ENCODE measurements at places on chromosomes 11 and 22.

- H3K27ac ChIP-seq, result no peak overlapping the region
- no peaks in the 10 kb centered on the region for H3K36me3 ChIP-seq
- no peak overlapping the region for H3K4me3 ChIP-seq
- DNase-seq, result no peak
- no peaks in the 10 kb centered on the region for H3K27me3 ChIP-seq
These were observed 448.0 kb upstream of the FAT3 start for GRCh38 chr11:91776655-91777054.

DNA sequence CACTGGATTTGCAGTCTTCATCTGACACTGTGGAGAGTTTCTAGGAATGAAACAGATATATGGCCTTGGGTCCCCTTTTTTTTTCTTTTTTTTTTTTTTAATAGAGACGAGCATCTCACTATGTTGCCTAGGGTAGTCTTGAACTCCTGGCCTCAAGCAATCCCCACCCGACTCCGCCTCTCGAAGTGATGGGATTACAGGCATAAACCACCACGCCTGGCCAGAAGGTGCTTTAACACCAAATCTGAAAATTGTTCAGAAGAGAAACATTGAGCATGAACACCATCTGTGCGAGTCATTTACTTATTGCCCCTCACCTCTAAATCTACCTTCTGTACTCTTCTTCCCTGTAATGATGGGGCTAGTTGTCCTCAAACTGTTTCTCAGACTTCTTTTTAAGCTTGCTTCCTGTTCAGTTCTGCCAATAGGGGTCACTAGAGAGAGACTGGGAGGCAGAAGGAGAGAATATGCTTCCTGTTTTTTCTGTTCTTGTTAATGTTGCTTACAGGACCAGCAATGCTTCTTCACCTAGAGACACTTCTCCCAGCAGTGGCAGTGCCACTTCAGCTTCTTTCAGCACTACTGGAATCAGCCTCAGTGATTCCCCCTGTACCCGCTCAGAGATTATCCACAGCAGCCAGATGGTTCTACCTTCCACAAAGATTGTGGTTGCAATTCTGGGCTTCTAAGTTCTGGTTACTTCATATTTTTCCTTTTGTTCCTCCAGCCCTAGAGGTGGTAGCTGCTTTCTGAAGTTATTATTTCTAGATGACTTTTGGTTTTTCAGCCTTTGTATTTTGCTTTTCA lies 20.8 kb upstream of the ZBED5 start:
- no peaks in the 10 kb centered on the region for H3K4me1 ChIP-seq
- no peak for DNase-seq
- no peak overlapping the region for H3K27ac ChIP-seq

GRCh38 chr11:26937386-26937785 lies 56.5 kb upstream of the FIBIN start:
- DNase-seq, result no peak
- H3K36me3 ChIP-seq, result no peaks in the 10 kb centered on the region
- H3K27me3 ChIP-seq, result no peaks in the 10 kb centered on the region
- no peak overlapping the region for H3K4me3 ChIP-seq

DNA sequence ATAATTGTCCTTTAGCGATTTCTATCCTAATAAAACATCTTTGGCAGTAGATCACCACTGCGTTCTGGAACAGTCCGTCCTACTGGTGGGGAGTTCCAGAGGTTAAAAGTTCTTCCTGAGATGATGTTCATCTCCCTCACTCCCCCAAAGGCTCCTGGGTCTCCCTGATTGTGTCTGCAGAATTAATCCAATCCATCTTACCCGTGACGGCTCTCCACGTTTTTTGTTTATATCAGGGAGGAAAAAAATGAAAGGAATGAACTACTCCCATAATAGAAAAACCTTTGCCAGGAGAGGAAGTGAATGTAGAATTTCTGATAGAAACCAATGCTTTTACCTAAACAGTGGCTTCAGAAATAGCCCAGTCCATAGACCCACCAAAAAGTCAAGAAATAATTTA lies 81.6 kb downstream of the LARGE1 start:
- H3K36me3 ChIP-seq, result no peaks in the 10 kb centered on the region
- no peak for DNase-seq
- H3K27ac ChIP-seq, result no peak overlapping the region
- no peaks in the 10 kb centered on the region for H3K27me3 ChIP-seq
- no peak overlapping the region for H3K4me3 ChIP-seq
- H3K4me1 ChIP-seq, result peaks cover 18% of the 10 kb centered on the region

DNA sequence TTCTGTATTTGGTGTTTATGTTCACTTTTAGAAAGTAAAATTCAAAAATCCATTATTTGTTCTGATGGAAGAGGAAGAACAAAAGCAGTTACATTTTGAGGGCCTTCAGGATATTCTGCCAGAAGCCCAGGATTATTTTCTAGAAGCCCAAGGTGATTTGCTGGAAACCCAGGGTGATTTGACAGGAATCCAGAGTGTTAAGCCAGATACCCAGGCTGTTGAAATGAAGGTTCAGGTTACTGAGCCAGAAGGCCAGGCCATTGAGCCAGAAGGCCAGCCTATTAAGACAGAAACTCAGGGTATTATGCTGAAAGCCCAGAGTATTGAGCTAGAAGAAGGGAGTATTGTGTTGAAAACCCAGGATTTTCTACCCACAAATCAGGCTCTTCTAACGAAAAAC lies 33.1 kb downstream of the CCDC15 start:
- H3K4me3 ChIP-seq, result no peak overlapping the region
- H3K36me3 ChIP-seq, result peaks cover 50% of the 10 kb centered on the region
- H3K27me3 ChIP-seq, result peaks cover 3% of the 10 kb centered on the region
- H3K27ac ChIP-seq, result no peak overlapping the region
- H3K4me1 ChIP-seq, result no peaks in the 10 kb centered on the region

DNA sequence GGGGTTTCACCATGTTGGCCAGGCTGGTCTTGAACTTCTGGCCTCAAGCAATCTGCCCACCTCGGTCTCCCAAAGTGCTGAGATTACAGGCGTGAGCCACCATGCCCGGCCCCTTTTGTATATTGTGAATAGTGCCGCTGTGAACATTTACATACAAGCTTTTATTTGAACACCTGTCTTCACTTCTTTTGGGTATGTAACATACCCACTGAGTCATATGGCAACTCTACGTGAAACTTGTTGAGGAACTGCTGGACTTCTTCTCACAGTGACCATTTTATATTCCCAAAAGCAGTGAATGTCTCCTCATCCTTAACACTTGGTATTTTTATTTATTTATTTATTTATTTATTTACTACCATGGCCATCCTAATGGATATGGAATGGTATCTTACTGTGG lies 3.9 kb upstream of the SCT start:
- peaks cover 45% of the 10 kb centered on the region for H3K27me3 ChIP-seq
- peaks cover 30% of the 10 kb centered on the region for H3K4me1 ChIP-seq
- no peak overlapping the region for H3K27ac ChIP-seq

DNA sequence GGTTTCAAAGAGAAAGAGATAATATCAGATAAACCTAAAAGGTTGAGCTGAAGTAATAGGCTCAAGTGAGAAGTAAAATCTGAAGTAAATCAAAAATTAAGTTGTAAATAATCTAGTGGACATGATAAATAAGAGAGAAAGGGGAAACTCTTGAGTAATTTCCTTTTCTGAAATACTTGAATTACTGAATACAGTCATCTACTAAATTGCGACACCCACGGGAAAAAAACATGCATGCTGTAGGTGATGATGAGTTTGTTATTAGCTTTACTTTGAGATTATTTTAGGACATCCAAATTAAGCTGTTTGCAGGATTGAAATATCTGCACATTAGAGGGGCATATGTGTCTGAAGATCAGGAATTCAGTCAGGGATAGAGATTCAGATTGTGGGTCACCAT lies 50.0 kb upstream of the CARD18 start:
- H3K4me3 ChIP-seq, result no peak overlapping the region
- H3K27me3 ChIP-seq, result peaks cover 5% of the 10 kb centered on the region
- H3K4me1 ChIP-seq, result no peaks in the 10 kb centered on the region
- no peaks in the 10 kb centered on the region for H3K36me3 ChIP-seq
- no peak overlapping the region for H3K27ac ChIP-seq

- peaks cover 81% of the 10 kb centered on the region for H3K36me3 ChIP-seq
These were observed 9.6 kb downstream of the WT1 start for GRCh38 chr11:32425761-32426160.

- DNase-seq, result no peak
- H3K27ac ChIP-seq, result no peak overlapping the region
- peaks cover 37% of the 10 kb centered on the region for H3K4me1 ChIP-seq
- H3K4me3 ChIP-seq, result peak overlapping the region; percentile 61
- H3K36me3 ChIP-seq, result no peaks in the 10 kb centered on the region
- peaks cover 21% of the 10 kb centered on the region for H3K27me3 ChIP-seq
These were observed 53.3 kb downstream of the WNT11 start for GRCh38 chr11:76152741-76153570.

GRCh38 chr11:356610-357009 lies 12.7 kb upstream of the B4GALNT4 start:
- no peak overlapping the region for H3K4me3 ChIP-seq
- peaks cover 33% of the 10 kb centered on the region for H3K4me1 ChIP-seq
- no peak overlapping the region for H3K27ac ChIP-seq
- peaks cover under 1% of the 10 kb centered on the region for H3K27me3 ChIP-seq
- H3K36me3 ChIP-seq, result no peaks in the 10 kb centered on the region

- H3K36me3 ChIP-seq, result peaks cover 28% of the 10 kb centered on the region
- no peaks in the 10 kb centered on the region for H3K4me1 ChIP-seq
- no peaks in the 10 kb centered on the region for H3K27me3 ChIP-seq
- H3K4me3 ChIP-seq, result no peak overlapping the region
These were observed 115.6 kb downstream of the CSTPP1 start for GRCh38 chr11:47052165-47052564.

DNA sequence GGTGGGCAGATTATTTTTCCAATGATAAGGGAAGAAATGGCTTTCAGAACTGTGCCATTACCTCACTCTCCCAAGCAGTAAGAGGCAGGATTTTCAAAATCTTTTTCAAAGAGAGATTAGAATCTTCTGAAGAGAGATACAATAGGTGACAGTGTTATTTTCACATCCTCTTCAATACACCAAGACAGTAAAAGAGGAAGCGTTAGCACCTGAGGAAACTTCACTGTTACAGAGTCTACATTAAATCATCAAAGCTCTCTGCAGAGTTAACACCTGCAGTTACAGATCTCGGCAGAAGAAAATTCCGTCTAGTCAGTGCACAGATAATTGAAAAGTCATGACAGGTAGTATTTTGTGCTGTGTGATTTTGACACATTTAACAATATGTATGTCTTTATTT lies 144.9 kb downstream of the PGR start:
- H3K4me1 ChIP-seq, result no peaks in the 10 kb centered on the region
- no peak for DNase-seq
- no peak overlapping the region for H3K4me3 ChIP-seq
- no peak overlapping the region for H3K27ac ChIP-seq
- peaks cover 5% of the 10 kb centered on the region for H3K36me3 ChIP-seq

DNA sequence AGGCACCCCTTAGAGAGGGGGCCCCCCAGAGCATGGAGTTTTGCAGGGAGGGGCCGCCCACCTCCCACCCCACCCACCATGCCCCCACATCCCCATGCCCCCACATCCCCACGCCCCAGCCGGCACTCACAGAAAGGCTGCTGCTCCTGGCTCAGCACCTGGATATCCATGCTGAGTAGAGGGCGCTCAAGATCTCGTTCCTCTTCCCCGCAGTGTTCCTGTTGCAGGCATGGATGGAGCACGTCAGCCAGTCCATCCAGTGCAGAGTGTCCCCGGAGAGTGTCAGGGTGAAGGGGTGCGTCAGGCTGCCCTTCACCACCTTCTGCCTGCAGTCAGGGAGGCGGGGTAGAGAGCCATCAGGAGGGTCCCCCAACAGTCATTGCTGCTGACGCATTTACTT lies 156.2 kb downstream of the CRYBB2 start:
- no peak overlapping the region for H3K27ac ChIP-seq
- H3K4me3 ChIP-seq, result no peak overlapping the region
- peaks cover 4% of the 10 kb centered on the region for H3K4me1 ChIP-seq
- H3K36me3 ChIP-seq, result peaks cover 68% of the 10 kb centered on the region
- H3K27me3 ChIP-seq, result peaks cover 17% of the 10 kb centered on the region

DNA sequence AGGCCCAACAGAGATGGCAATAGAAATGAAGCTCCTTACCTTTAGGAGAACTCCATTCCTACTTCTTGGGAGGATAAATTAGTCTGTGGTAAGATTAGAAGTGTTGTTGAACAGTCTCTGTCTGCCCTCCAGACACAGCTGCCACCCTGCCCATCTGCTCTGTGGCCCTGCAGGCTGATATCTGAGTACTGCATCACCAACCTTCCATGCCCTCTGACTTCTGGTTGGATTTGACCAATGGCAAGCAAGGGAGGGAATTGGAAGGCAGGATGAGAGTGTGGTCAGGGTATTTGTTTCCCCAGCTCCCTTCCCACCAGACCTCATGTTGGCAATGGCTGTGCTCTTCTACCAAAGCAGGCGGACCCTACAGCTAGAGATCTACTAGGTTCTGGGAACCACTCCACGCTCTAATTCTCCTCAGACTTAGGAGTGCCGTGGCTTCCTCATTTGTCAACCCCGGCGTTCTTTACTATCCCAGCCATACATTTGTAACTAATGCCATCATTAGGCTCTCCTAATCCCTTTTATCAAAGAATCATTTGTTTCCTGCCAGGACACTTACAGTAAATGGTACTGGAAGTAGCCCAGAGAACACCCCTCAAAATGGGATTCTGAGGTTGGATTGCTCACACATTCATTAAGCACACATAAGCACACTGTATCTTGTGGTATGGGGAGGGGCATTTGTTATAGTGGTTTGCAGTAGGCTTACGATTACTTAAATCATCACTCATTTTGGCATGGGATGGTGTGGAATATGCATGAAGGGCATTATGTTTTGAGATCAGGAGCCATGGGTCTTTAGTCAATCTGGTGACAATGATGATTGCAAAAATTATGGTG lies 35.4 kb upstream of the CD44 start:
- H3K4me1 ChIP-seq, result peaks cover 8% of the 10 kb centered on the region
- H3K27me3 ChIP-seq, result peaks cover 8% of the 10 kb centered on the region
- no peak for DNase-seq
- no peaks in the 10 kb centered on the region for H3K36me3 ChIP-seq

DNA sequence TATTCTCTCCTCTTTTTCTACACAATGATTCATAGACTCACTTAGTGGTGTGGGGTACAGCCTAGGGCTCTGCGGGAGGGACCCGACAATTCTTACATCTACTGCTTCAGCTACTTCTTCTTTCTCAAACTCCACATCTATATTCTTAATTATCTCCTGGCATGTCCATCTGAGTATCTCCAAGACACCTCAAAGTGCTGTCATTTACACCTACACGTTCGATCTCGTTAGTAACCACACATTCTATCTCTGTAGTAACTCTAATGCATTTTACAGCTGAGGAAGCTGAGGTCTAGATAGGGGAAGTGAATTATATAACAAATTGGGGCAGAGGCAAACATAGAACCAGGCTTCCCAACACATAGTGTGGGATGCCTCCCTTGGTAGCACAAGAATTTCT lies 27.7 kb upstream of the RRM1 start:
- no peak for DNase-seq
- H3K27me3 ChIP-seq, result no peaks in the 10 kb centered on the region
- no peak overlapping the region for H3K27ac ChIP-seq
- no peaks in the 10 kb centered on the region for H3K36me3 ChIP-seq

DNA sequence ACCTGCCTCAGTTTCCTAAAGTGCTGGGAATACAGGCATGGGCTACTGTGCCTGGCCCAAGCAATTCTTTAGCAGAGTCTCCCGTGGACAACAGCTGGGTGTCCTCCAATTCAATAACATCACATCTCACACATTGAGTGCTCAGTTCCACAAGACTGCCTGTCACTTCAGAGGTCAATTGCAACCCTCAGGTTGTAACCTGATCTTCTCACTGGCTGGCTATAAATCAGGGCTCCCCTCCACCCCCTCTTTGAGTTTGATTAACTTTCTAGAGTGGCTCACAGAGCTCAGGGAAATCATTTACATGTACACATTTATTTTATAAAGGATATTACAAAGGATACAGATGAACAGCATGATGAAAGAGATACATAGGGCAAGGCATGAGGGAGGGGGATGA lies 68.1 kb downstream of the MCHR1 start:
- H3K36me3 ChIP-seq, result no peaks in the 10 kb centered on the region
- H3K4me3 ChIP-seq, result no peak overlapping the region
- H3K27me3 ChIP-seq, result peaks cover 4% of the 10 kb centered on the region
- H3K4me1 ChIP-seq, result peaks cover 64% of the 10 kb centered on the region

Measured in nephron progenitor cell (in vitro differentiated cells).